ENCODE measurements at places on chromosomes 7 and 10.

- DNase-seq: no peak
Measured at GRCh38 chr7:24498439-24498838, 74.8 kb upstream of the PALS2 start.

DNA sequence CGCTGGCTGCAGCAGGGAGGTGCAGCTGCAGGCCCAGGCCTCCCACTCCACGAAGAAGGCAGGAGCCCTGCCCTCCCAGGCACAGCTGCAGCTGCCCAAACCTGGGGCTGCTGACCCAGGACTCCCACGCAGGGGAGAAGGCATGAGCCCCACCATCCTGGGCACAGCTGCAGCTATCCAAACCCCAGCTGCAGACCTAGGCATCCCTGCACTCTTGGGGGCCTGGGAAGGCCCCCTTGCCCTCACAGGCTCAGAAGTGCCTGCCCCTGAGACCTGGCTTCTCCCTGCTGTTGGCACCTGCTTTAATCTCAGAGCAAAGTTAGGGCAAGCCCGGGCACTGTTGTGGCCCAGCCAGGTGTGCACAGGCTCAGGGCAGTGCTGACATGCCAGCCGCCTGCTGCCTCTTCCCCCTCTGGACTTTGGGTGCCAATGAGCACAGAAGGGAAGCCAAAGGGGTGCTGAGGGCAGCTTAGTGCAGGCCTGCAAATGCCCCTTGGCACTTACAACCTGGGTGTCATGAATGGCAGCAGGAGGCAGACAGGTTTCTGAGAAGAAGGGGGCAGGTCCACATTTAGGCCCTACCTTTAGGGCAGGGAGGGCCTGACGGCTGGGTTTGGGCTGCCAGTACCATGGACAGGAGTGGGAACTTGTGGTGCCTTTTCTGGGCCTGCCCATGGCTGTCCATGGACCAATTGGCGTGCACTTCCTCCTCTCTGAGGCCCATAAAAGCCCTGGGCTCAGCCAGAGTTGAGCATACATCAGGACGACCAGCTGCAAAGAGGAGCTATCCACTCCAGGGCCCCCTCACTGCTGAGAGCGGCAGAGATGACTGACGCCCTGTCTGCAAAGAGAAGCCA, 31.1 kb downstream of the CRTAC1 start:
- DNase-seq: no peak

DNA sequence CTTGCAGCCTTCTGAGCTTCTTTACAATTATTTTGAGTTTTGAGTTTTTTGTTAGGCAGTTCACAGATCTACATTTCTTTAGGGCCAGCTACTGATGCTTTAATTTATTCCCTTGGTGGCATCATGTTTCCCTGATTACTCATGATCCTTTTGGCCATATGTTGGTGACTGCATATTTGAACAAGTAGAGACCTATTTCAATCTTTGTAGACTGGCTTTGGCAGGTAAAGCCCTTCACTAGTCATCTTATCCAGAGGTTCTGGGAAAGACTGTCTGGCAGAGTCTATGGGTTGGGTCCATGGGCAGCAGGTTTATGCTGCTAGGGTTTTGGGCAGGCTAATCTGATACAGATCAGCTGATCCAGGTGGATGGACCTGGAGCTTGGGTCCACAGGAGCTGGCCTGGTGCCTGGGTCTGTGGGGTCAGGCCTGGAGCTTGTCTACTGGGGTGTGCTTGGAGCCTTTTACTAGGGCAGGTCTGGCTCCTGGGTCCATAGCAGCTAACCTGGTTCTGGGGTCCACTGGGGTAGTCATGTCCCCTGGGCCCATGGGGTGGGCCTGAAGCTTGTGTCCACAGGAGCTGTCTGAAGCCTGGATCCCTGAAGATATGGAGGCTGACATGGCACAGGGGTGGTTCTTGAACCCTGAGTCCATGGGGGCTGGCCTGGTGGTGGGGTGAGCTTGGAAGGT, 72.7 kb downstream of the GPR85 start:
- no peak for DNase-seq

DNA sequence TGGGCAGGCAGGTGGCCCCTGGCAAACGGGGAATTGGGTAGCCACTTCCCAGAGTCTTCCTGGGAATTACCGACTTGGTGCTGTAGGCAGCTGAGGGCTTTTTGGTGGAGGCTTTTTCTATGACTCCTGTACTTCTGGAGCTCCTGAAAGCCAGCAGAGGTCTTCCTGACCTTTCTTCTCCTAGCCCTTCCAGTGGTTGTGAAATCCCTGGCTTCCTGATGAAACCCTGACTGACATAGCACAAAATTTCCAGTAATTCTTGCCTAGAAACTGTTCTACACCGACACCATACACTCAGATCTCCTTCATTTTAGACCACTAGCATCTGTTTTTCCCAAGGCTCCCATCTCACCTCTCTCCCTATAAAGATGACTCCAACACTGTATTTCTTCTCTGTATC, 120.2 kb downstream of the STRA8 start:
- no peak for DNase-seq

- no peak for DNase-seq
Measured at GRCh38 chr10:128080641-128081040, 45.6 kb downstream of the MKI67 start.

DNA sequence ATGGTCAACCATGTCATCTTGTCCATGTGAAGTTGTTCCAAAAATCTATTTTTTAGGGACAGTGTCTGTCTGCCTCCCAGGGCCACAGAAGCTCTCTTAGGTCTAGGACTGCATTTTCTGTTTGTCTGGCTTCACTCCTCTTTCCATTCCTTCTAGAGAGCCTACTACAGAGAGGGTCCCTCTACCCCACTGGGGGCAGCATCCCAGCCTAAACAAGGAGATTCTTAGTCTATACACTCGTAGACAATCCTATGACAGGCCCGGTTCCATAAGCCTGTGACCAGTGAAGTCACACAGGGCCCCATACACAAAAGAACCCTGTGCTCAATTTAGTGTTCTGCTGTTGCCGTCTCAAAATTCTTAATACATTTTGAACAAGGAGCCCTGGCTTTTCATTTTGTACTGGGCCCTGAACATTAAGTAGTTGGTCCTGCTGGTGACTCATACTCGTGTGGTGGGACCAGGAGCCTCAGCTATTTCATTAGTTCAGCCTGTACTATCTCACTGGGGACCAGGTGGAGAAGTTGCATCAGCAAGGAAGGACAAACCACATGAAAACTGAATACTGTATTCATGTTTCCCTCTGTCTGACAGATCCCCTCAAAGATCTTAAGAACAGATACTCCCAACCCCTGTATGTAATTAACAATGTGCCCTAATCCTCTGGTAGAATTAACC, 23.5 kb upstream of the FAM180A start:
- DNase-seq: peak; percentile 62

GRCh38 chr7:151792636-151793035, 84.3 kb downstream of the PRKAG2 start:
- no peak for DNase-seq

DNA sequence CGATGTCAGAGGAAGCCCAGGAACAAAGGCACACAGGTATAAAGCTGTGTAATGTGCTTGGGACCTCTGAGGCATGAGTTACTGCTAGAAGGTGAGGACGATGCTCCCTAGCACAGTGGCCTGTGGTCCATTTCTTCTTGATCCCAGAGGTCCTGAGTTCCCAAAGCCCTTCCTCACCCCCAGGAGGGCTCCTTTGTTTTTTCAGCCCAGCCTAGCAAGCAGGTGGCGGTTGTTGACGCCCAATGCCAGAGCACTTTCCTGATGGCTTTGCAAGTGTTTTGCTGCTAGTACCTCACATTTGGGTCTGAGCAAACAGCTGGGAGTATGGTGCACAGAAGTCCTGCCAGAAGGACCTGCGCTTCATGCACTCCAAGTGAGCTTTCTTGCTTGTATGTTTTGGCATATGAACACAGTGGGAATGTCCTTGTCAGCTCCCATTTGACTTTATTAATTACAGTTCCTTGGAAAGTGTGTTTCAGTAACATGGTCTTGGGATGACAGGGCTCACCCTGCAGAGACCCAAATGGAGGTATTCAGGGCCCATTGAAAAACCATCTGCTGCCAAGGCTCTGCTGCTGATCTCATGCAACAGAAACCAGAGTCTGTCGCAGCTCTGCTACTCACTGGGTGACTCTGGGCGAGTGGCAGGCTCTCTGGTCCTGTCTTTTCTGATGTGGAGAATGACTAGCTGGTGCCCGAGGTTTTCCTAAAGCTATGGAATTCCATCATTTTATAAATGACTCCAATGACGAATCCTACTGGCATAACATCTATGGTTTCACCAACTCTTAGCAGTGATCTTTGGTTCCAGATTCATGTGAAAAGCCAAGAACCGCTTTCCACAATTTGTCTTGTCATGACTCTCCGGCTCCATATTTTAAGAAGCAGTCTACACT, 134.9 kb downstream of the ARID5B start:
- no peak for DNase-seq

GRCh38 chr7:37930226-37930948, 9.9 kb downstream of the EPDR1 start:
- DNase-seq: peak; percentile 45

DNA sequence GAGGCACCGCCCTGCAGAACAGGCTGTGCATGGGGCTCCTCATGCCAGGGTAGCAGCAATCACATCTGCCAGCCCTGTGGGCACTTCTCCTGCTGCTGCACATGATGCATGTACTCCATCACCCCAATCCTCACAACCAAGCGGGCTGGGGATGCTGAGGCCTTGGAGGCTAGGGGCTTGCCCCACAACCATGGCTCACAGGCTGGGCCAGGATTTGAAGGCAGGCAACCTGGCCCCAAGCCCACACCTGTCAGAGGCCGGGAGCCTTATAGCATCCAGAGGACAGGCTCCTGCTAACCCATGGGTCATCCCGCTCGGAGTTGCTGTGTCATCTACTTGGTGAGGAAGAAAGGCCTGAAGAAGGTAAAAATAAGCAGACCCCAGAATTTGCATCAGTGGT, 2.2 kb downstream of the POLM start:
- DNase-seq: no peak

DNA sequence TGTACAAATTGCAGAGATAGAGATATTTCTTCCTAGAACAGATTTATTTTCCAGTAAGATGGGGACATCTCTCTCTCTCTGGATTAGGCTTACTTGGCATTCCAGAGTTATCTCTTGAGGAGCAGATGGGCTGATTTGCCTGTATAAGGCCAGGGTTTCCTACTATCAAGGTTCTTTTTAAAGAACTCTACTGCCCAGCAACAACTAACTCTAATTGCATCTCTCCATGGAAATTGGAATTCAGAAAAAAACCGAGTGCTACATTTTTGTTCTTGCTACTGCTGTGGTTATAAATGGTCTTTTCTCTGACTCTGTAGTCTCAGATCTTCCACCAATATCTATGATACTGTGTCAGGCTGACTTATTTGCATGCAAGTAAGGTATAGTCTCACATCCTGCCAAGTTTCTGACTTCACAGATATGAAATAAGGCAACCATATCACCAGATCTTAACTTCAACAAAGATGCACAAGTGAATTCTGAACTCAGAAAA, 161.1 kb downstream of the CRPPA start:
- DNase-seq: no peak

DNA sequence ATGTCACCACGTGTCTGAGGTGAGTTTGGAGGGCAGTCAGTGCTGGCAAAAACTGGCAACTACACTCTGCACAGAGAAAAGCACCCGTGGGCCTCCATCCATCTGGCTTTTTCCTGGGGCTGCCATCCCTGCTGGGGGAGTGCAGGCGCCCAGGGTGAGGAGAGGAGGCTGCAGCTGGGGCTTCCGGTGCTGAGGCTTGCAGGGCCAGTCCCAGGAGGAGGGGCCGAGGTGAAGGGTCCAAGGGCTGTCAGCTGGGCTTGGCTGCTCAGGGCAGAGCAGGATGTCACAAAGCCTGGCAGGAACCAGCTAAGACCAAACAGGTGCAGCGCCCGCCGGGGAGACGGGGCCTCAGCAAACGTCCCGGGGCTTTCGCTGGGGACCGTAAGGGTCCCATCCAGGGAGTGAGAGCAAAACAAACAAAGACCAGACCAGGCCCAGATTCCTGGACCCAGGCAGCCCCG, 77.2 kb downstream of the CFAP46 start:
- no peak for DNase-seq

DNA sequence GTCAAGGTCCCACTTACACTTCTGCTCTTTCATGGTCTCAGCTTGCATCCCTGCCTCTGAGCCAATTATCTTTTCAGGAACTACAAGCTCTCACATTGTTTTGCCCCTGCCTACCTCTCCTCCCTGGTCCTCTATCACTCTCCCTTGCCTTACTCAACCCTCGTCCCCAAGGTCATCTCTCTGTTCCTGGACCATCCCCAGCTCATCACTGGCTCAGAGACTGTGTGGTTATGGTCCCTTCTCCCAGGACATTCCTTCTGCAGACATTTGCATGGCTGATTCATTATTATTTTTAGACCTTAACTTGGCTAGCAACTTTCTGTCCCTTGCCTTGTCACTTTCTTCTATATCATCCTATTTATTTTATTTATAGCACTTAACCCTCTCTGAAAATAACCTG, 17.8 kb upstream of the GPAM start:
- no peak for DNase-seq

- DNase-seq: no peak
Measured at GRCh38 chr10:132712743-132713142, 73.2 kb downstream of the NKX6-2 start.

- DNase-seq: no peak
Measured at GRCh38 chr10:69653561-69653960, 23.5 kb downstream of the FAM241B start.

GRCh38 chr10:58330431-58330830, 4.4 kb upstream of the UBE2D1 start:
- DNase-seq: no peak

DNA sequence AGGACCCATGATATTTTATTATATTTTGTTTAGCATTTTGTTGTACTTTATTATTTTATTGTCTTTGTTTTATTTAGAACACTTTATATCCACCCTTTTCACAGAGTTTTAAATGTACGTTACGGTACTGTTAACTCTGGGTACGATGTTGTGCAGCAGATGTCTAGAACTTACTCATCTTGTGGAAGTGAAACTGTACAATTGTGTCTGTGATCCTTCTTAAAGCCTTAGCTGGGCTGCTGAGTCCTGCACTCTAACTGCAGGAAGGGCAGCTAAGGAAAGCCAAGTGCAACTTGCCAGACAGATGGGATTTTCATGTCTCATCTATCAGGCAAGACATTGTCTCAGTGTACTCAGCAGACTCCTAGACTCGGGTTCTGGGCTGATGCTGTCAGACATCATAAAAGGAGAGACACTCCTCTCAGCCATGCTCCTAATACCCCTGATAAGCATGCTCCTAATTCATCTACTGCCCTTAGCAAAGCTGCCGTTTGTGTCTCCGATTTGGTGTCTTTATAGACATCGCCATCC, 14.6 kb upstream of the INSYN2A start:
- no peak for DNase-seq

DNA sequence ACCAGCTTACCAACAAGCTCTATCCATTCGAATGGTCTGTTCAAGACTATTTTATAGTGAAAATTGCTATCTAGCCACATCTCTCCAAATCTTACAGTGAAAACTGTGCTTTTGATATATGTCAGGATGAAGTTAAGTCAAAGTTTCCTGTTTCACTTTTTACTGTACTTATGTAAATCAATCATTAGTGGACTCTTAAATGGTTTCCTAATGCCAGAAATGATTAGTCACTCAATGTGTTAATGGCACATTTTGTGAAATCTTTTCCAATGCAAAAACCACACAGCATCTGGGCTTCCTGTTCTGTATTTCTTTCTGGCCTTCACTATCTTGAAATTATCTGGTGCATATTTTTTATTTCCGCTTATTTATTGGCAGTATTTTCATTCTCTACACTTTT, 87.3 kb upstream of the STEAP1B start:
- DNase-seq: no peak
